ENCODE measurements at places on chromosomes 3 and 15.

DNA sequence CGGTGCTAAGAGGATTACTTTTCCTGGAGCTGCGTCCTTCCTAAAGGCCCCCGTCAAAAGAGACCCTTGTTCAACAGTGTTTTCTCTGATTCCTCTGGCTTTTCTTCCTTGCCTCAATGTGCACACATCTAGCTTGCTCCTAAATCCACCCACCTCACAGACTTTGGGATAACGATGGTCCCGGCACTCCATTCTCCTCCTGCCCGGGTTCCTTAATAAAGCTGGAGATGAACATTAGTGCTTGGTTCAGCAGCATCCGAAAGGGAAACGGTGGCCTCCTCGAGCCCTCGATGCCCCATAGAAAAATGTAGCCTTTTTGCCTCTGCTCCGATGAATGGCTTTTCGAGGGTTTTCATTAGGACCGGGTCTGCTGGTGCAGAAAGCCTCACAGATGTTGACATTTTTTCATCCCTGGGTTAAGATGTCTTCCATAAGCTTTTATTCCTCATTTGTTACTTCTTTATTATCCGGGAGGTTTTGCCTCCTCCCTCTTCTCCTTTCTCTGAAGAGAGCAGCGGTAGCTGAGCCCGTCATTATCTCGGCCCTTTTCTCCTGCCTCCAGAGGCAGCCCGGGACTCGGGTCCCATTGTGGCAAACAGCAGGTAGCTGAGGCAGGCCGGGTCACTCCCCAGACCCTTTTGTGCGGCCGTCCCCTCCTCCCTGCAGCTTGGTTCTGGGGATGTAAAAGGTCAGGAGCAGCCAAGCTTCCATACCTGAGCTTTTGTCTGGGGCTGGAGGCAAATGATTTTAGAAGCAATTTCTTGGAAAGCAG lies 64.6 kb downstream of the CPN2 start:
- DNase-seq = no peak

- DNase-seq = no peak
Measured at GRCh38 chr3:152833089-152833488, 1.8 kb upstream of the P2RY1 start.

GRCh38 chr3:159301961-159302360 lies 500.1 kb downstream of the MFSD1 start:
- no peak for DNase-seq

DNA sequence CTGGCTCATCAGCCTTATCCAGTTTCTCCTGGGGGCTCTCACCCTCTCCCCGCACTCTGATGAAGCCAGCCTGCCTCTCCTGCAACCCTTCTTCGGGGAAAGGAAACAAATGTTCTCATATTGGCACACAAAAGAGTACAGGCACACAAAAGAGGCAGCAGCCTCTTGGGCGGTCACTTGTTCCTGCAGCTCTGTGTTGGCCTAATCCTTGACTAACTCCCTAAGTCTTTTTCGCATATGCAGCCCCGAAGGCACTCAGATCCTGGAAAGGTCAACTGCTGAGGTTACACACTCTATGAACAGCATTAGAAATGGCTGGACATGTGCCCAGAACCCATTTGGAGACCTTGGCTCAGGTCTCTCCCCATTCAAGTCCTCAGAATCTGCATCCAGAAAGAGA lies 7.4 kb upstream of the CAMP start:
- DNase-seq = no peak

DNA sequence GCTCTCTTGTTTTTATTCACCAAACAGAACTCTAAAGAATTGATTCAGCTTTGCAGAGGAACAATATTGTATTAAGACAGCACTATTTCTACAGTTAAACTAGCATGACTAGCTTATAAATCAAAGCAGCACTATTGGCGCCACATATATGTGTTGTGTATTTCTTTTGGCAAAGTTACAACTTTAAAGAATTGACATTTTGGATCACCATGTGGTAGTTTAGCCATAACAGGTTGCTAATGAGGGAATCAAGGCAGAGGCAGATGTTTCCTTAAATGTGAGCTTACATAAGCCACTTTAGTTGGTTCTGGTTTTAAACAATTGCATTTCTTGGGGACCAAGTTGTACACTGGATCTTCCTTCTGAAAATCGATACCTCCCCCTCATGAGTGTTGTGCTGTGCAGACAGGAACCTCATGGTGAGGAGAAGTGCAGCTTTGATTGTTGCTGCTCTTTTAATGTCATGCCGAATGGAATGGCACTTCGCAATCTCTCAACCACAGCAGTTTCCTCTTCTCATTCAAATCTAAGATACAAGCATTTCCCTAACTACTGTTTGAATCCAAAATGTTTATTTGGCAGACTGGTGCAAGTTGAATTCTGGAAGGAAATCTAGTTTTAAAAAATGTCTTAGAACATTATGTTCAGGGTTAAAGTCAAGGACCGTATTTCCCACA lies 151.2 kb downstream of the MYRIP start:
- no peak for DNase-seq

GRCh38 chr3:179091113-179091512 lies 19.5 kb upstream of the ZMAT3 start:
- DNase-seq = no peak

DNA sequence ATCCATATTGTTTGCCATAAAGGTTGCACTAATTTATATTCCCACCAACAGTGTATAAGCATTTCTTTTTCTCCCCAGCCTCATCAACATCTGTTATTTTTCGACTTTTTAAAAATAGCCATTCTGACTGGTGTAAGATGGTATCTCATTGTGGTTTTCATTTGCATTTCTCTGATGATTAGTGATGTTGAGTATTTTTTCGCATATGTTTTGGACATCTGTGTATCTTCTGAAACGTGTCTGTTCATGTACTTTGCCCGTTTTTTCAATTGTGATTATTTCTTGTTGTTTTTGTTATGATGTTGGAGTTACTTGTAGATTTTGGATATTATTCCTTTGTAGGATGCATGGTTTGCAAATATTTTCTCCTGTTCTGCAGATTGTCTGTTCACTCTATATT lies 46.5 kb downstream of the TP63 start:
- DNase-seq = no peak

DNA sequence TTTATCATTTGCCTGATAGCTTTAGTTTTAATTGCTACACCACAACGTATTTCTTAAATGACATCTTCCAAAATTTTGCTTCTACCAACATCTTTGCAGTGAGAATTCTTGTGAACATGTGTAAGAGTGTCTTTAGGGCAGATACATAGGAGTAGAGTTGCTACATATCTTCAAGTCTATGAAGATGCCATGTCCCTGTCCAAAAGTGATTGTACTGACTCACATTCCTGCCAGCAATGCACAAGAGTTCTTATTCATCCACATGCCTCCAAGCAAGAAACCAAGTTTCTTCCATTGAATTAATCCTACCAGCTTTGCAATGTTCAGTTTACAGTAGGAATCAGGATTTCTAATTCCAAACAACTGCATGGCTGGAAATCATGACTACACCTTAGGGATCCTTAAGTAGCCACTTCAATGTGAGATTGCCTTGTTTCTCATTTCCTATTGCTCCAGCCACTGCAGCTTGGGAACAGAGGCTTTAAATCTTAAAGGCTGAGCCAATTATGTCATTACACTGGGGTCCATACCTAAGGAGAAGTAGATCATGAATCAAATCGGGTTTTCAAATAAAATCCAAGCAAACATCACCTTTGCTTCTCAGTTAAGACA lies 44.5 kb downstream of the BCL2L10 start:
- DNase-seq = no peak

- no peak for DNase-seq
Measured at GRCh38 chr15:25242957-25243799, 195.6 kb downstream of the UBE3A start.

GRCh38 chr3:193665370-193665989 lies 72.5 kb downstream of the OPA1 start:
- DNase-seq = no peak

- DNase-seq = peak; percentile 13
Measured at GRCh38 chr3:101262393-101263240, 57.8 kb downstream of the IMPG2 start.

- DNase-seq = no peak
Measured at GRCh38 chr3:164486150-164486549, 592.1 kb downstream of the SI start.

- peak; percentile 10 for DNase-seq
Measured at GRCh38 chr15:43225201-43225949, 4.6 kb upstream of the EPB42 start.

DNA sequence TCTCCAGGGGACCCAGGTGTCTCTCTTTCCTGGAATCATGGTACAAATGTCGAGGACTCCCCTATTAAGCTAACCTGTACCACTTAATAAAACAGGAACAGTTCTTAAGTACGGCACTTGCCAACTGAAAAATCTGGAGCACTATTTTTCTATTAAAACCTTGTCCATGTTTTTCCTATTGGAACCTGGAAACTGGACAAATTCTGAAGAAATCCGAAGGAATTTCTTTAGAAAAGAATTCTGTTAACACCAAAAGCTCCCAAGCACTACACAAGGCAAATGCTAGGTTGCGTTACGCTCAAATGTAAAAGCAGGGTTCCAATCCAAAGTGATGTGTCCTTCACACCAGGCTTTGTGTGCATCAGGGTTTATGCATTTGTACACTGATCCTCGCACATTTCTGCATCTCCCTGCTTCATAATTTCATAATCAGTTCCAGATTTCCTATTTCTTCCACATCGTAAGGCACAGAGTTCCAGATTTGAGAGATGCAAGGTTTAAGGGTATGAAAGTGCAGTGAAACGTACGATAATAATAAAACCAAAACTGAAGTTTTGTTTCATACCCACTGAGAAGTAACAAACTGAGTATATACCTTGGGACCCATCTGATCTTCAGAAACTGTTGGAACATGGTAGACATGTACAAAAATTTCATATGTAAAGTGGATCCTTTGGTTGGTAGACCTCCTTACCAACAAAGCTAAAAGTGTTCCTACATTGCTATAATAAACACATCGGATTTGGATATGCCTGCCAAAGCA lies 132.1 kb upstream of the WNT5A start:
- no peak for DNase-seq

GRCh38 chr3:160449636-160450598 lies at the start of gene TRIM59:
Gene TRIM59 (minus strand): TSS chr3:160449786. CDS start chr3:160439183, 10,603 bp downstream.
- DNase-seq = peak; percentile 90

DNA sequence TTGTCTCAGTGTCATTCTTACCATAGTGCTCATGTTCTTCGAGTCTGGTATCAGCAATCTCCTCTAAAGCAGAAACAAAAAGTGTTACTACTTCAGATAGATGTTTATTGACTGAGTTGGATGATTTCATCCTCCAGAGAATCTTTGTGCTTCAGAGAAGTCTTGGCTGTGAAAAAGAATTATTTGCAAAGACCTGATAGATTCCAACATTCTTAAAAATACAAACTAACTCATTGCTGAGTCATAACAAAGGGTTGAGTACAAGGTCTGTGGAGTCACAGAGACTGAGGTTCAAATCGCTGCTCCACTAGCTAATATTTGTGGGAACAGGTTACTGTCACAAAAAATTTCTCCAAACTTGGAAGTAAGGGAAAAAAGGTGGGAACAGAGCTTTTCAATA lies 9.0 kb upstream of the STRIT1 start:
- no peak for DNase-seq

DNA sequence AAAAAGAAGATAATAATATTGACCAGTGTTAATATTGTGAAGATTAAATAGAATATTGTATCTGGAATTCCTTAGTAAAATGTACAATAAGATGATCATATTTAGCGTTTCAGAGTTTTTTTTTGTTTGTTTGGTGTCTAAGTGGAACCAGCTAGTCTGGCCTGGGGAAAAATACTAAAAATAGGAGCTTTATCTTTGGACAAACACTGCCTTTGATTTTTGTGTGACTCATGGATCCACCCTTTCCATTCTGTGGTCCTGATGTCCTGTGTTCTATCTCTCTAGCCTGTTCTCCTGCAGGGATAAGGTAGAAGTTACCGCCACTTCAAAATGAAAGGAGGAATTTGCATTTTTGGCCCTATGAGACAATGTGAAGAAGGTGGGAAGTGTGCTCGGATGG lies 79.7 kb upstream of the CRBN start:
- DNase-seq = no peak

- DNase-seq = no peak
Measured at GRCh38 chr3:113226491-113226890, 15.1 kb downstream of the BOC start.

- DNase-seq = no peak
Measured at GRCh38 chr3:31274326-31275024, 258.2 kb upstream of the STT3B start.

DNA sequence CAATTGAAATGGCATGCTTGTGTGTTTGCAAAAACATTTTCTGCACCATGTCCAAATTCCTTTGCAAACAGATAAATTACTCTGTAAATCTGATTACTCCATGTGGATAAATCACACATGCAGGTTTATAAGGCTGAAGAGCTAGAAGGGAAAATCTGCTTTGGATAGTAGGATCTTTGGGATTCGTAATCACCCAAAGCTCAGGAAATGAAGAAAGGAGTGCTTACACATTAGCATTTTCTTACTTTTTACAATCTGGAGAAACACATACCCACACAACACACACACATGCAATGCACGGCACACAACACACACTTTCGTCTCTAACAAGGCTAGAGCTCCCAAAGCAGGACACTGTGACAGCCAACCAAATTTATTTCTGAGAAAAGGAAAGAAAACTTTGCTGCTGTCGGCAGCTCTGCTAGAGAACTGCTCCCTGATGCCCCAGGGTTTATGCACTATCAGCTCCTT lies 2.1 kb downstream of the LSAMP start:
- DNase-seq = no peak

GRCh38 chr3:191123231-191123630 lies 75.8 kb upstream of the OSTN start:
- no peak for DNase-seq

DNA sequence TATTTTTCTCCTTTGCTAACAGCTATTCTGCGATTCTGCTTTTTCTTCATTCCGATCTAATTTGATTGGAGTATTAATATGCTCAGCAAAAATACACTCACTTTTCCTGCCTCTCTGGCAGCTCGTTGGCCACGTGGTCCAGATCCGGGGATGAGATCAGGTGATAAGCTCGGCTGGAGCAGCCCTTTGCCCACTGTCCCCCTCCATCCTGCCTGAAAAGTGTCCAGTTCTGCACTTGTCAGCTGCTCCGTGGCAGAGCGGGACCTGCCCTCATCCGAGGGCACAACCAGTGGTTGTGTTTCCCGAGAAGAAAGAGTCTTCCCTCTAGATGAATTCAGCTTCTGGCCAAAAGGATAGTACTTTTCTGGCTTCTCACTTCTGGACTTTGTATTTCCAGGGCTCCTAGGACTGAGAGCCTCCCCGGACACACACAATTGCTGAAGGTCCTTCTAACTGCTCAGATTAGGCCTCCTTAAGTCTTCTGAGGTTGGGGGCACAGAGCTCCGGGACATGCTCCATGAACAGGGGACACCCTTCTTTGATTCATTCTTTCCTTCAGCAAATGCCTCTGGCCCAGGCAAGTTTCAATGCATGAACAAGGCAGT lies 103.9 kb upstream of the ALDH1A3 start:
- DNase-seq = no peak

GRCh38 chr3:145144361-145144760 lies 1016.6 kb downstream of the PLOD2 start:
- DNase-seq = no peak

GRCh38 chr15:48644827-48645557 lies 517 bp downstream of the FBN1 start:
- DNase-seq = no peak

- no peak for DNase-seq
Measured at GRCh38 chr3:104279617-104280016, 1087.1 kb upstream of the ALCAM start.

GRCh38 chr3:128933213-128933921 lies 53.9 kb downstream of the ACAD9 start:
- no peak for DNase-seq

All from NCI-H510A (cell line).